ENCODE measurements at places on chromosomes 7 and 10.

GRCh38 chr10:13337827-13338196, 10.3 kb downstream of the SEPHS1 start:
- DNase-seq, result no peak

GRCh38 chr10:34922138-34922537, 107.0 kb upstream of the PARD3 start:
- DNase-seq, result no peak

DNA sequence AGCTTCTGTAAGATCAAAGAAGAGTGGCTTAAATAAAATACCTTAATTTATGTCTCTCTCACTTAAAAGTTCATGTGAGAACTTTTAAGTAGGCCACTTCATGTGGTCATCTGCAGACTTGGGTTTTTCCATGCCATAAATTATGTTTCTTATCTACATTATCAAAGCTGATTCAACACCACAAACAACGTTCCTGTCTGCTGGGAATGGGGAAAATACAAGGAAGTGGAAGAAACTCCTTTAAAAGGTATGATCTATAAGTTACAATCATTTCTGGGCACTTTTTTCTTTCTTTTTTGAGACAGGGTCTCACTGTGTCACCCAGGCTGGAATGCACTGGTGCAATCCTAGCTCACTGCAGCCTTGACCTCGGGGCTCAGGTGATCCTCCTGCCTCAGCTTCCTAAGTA, 16.9 kb upstream of the OTUD1 start:
- DNase-seq, result no peak

GRCh38 chr7:123231021-123232000, 31.5 kb upstream of the SLC13A1 start:
- no peak for DNase-seq

DNA sequence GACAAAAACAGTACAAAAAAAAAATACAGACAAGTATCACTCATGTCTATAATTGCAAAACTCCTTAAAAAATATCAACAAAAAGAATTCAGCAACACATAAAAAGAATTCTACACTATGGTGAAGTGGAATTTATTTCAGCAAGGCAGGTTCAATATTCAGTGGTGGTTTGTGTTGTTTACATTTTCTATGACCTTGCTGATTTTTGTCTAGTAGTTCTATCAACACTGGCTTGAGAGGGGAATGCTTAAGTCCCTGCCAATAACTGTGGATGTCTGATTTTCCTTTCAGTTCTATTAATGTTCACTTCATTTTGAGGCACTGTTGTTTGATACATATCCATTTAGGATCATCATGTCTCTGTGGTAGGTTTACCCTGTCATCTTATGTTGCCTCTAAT, 58.5 kb downstream of the CADPS2 start:
- no peak for DNase-seq

DNA sequence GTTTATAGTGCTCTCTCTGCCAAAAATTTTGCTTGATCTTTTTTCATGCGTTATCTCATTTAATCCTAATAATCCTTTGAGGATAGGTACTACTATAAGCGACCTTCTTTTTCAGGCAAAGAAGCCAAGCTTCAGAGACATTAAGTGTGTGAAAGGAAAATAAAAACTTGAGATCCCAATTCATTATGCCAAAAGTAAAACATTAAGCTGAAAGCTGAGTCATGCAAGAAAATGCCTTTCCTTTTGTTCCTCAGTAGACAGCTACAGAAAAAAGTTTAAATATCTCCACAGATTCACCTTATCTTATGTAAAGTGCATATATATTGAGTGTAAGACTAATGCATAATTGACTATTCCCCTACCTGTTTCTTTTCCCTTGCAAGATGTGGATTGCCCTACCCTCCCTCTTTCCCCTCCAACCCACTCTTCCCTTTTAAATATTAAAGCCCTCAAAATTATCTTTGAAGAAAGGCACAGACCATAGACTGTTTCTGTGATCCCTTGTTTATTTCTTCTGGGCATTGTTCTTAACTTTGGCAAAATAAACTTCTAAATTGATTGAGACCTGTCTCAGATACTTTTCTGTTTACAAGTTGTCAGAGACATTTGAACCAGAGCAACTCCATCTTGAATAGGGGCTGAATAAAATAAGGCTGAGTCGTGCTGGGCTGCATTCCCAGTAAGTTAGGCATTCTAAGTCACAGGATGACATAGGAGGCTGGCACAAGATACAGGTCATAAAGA, 1139.9 kb upstream of the LRRN3 start:
- DNase-seq, result no peak

DNA sequence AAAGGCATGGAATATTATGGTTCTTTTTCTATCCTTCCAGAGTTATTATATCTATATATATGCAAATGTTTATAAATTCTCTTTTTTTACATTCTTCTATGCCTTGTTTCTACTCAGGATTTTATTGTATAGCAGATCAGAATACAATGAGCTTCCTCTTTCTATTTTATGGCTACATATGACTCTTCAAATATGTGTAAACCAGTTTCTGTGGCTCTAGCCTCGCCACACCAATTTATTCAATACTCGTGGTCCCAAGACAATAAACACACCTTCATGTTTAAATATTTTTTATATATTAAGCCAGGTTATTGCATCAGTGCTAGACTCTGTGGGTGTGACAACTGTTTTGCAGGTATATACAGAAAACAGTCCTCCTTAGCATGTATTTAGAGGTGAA, 237.5 kb upstream of the MKLN1 start:
- no peak for DNase-seq

DNA sequence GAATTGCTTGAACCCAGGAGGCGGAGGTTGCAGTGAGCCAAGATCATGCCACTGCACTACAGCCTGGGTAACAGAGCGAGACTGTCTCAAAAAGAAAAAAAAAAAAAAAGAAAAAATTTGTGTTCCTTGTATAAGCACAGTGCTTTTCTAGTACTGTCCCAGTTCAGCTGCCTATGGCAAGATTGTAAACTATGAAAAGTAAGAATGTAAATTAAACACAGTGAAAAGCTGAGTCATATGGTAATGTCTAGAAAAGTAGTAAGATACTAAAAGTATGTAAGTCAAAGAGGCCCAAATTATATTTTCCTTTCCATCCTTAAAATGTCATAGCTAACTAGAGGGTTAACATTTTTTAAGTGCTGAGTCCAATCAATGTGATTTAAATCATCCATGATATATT, 42.8 kb downstream of the RBM20 start:
- DNase-seq, result no peak

- DNase-seq, result no peak
Observed at GRCh38 chr7:106070567-106071254, 41.4 kb downstream of the SYPL1 start.

- no peak for DNase-seq
Observed at GRCh38 chr7:36306722-36307121, 82.9 kb upstream of the ANLN start.

- DNase-seq, result peak; percentile 100
Observed at GRCh38 chr10:89515031-89515841, 20.2 kb downstream of the SLC16A12 start.

DNA sequence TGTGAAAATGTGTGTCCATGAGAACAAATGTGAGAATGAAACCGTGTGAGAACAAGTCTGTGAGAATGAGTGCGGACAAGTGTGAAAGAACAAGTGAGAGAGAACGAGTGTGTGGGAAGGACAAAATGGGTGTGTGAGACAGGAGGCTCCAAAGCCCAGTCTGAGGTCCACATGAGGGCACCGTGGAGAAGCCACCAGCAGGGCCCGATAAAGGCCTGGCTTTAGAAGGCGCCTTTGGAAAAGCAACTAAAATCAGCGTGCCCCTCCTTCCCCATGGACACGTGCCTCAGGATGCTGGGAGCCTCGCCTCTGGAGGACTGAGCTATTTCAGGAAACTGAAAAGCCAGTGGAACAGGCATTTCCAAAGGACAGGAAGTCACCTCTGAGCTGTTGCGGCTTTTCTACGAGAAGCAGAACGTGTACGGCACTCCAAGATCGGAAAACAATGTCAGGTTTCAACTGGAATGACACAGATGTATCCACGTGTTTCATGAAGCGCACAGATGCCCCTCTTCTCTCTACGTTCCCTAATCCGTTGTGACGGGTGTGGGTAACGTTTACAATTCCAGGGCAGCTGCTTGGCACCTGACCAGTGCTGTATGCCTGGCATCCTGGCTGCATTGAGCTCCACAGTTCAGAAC, 46.4 kb downstream of the ESYT2 start:
- DNase-seq, result no peak

- no peak for DNase-seq
Observed at GRCh38 chr7:47046949-47047348, 535.0 kb downstream of the TNS3 start.

GRCh38 chr10:80278480-80278879, 11.0 kb downstream of the MAT1A start:
- DNase-seq, result no peak
